ENCODE measurements at places on chromosomes 4 and X.

- DNase-seq, result no peak
Measured at GRCh38 chr4:158130204-158130603, 42.6 kb downstream of the GASK1B start.

GRCh38 chr4:137659431-137659830 lies 127.1 kb upstream of the PCDH18 start:
- DNase-seq, result no peak

DNA sequence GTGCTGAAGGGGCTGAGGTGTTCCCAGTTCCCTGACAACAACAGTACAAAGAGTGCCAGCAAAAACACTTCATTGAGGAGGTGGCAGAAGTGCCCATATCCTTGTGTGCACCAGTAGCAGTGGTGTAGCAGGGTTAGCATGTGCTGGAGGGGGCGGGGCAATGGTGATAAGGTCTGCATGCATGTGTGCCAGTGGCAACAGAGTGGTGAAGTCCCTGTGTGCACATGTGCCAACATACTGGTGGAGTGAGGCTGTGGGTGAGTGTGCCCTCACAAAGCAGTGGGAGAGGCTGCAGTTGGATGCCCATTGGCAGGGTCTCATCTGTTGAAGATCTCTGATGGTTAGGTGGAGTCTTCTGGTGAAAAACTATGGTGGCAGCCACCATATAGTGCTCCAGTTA lies 994.6 kb downstream of the PCDH19 start:
- DNase-seq, result no peak

GRCh38 chr4:31474221-31474620 lies 754.1 kb downstream of the PCDH7 start:
- no peak for DNase-seq

- DNase-seq, result no peak
Measured at GRCh38 chrX:15395789-15396188, 11.6 kb upstream of the VEGFD start.
